ENCODE measurements at places on chromosomes 13 and 19. TPM values are rescaled to one million over a fixed set of nuclear protein-coding genes. Genes with fewer than 3 reads are reported as not detected.
A peak's percentile ranks its signal among the peaks of the same experiment; 100 is the strongest.

Gene GJB6
- not detected for total RNA-seq

Gene CPAMD8
- total RNA-seq: 1.4 TPM

Gene MAP4K1
- not detected for total RNA-seq

Gene SMIM17
- not detected for total RNA-seq

Gene PRKACA
- 45.3 TPM for total RNA-seq

Gene KLF5
- 309 TPM for total RNA-seq

Gene OVOL3
- not detected for total RNA-seq

Gene FPR1
- total RNA-seq: not detected

Gene NDUFA7
- total RNA-seq: 13.1 TPM

Gene CYP4F2
- 24.7 TPM for total RNA-seq

Gene LCP1
- 35.7 TPM for total RNA-seq

Gene ZNF30
- total RNA-seq: 2.2 TPM

Gene ZNF333
- 10.1 TPM for total RNA-seq

- DNase-seq: no peak
Observed at GRCh38 chr19:53780506-53780905, 43.6 kb downstream of the NLRP12 start.

DNA sequence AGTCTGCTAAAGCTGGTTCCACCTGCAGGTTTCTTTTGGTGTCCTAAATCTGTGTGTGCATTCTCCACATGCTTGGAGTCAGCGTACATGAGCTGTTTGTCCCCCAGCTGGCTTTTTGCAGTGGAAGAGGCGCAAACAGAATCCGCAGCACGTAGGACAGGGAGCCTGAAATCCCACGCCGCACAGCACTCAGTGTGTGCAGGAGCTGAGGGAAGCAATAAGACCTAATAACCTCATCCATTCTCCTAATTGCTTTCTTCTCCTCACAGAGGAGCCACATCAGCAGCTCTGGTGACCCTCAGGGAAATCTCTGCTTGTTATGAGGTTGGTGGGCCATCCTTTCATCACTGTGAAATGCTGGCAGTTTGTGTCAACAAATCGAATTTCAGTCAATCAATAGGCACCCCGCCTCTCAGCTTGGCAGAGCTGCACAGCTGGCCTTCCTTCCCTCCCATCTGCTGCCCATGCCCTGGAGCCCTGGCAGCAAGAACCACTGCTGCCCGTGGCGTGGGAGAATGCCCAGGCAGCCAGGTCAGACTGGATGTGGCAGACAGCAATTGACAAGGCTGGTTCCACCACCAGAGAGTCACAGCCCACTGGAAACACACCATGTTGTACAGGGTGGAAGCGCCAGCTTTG, 136.7 kb downstream of the ZDHHC20 start:
- no peak for DNase-seq

- DNase-seq: no peak
Observed at GRCh38 chr19:815775-816499, 5.8 kb downstream of the PLPPR3 start.

DNA sequence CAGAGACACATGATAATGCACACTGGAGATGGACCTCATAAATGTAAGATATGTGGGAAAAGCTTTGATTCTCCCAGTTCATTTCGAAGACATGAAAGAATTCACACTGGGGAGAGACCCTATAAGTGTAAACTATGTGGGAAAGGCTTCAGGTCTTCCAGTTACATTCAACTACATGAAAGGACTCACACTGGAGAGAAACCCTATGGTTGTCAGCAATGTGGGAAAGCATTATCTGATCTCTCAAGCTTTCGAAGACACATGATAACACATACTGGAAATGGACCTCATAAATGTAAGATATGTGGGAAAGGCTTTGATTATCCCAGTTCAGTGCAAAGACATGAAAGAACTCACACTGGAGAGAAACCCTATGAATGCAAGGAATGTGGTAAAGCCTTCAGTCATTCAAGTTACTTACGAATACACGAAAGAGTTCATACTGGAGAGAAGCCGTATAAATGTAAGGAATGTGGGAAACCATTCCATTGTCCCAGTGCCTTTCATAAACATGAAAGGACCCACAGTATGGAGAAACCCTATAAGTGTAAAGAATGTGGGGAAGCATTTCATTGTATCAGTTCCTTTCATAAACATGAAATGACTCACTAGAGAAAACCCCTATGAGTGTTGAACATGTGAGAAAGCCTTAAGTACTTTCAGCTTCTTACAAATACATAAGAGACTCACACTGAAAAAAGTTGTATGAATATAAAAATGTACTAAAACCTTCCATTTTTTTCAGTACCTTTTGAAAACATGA, 14.7 kb downstream of the ZNF441 start:
- DNase-seq: no peak

DNA sequence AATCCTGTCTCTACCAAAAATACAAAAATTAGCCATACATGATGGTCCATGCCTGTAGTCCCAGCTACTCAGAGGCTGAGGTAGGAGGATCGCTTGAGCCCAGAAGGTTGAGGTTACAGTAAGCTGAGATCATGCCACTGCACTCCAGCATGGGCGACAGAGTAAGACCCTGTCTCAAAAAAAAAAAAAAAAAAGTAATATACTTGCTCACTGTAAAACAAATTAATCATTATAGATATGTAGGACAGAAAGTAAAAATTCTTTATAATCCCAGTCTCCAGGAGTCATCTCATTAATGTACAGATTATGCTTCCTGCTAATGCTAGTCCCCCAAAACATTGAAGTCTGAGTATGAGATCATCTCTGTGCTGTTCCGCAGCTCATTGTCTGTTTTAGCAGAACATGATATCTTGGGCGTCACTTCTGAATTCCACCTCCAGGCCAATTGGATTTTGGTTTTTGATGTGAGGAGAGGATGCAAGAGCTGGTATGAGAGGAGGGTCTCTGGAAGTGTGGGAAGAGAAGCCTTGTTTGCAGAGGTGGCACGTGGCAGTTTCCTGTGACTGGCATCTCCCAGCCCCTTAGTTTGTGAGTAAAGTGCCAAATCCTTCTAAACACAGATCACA, 75.4 kb upstream of the NPAS1 start:
- DNase-seq: no peak

- no peak for DNase-seq
Observed at GRCh38 chr13:25847145-25847544, 204.7 kb downstream of the SHISA2 start.

- DNase-seq: no peak
Observed at GRCh38 chr13:98216135-98216565, 39.1 kb upstream of the RNF113B start.

- no peak for DNase-seq
Observed at GRCh38 chr13:111270126-111270525, 50.3 kb upstream of the TEX29 start.

DNA sequence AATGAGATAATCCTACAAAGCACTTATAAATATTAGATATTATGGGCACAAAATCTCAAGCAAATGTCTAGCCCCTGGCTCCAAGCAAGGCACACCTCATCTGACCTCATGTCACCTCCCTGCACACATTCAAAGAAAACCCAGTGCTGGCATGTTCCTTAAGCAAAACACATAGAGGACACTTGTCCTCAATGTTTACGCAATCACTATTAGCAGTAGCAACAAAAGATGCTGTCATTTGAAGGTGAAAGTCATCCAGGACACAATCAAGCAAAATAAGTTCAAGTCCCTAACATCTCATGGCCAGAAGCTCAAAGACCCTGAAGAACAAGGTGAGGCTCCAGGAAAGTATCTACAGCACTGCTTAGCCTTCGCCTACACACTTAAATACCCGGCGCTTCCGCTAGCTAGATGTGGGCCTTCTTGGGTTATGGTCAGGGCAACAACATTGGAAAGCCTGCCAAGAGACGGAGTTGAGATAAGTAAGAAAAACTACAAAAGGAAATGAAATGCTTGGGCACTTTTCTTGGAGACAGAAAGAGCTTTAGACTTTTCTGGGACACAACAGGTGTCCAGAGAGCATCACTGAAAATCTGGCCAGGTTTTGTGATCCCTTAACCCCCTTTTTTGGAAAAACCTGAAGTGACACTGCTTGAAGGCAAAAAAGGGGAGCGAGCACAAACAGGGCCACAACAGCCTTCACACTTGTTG, 85.7 kb downstream of the FOXO1 start:
- no peak for DNase-seq

- DNase-seq: no peak
Observed at GRCh38 chr19:5932609-5933262, 18.7 kb downstream of the CAPS start.

GRCh38 chr19:42313096-42313839, at the start of gene TMEM145:
Gene TMEM145, plus strand, starts transcription at chr19:42313309. Its CDS starts 68 bp downstream, at chr19:42313377.
- DNase-seq: peak; percentile 41

- DNase-seq: no peak
Observed at GRCh38 chr13:75666646-75667351, 30.7 kb downstream of the LMO7 start.

DNA sequence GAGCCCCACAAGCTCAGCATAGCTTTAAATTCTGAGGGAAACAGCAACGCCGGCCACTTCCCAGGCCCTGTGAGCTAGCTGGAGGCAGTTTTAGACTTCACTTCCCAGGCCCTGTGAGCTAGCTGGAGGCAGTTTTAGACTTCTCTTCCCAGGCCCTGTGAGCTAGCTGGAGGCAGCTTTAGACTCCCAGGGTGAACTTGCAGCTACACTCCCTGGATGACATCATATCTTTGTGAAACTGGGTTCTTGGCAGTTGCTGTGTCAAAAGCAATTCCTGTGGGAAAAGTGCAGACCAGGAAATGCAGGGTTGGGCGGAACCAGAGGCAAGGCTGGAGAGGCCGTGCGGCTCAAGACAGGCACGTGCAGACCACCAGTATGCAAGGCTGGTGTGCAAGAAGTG, 12.7 kb downstream of the SOX1 start:
- no peak for DNase-seq

GRCh38 chr13:29551214-29551613, 44.3 kb downstream of the SLC7A1 start:
- no peak for DNase-seq

- no peak for DNase-seq
Observed at GRCh38 chr13:107299717-107300116, 731.8 kb upstream of the ARGLU1 start.

DNA sequence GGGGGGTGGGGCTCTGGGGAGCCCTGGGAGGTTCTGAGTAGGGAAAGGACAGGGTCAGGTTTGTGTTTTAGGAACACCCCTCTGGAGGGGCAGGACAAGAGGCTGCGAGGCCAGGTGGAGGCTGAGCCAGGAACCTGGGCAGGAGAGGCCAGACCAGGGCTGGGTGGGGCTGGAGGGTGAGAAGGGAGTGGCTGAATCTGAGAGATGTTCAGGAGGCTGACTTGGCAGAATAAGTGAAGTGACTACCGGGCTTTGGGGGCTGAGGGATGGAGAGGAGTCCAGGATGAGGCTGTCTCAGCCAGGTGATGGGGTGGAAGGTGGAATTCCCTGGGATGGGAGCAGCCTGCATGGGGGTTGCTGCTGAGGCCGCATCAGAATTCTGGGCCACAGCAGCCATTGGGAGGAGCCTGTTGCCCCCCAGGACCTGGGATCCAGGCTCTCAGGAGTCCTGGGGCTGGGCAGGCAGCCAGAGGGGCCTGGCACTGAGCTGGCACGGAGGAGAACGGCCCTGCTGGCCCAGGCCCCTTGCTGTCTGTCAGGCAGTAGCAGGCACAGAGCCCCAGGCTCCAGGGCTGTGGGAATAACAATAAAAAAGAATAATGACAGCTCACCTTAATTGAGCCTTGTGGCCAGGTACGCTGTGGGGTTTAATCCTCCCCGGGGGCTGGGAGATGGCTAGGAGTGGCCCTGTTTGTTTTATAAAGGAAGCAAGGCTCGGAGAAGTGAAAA, 3.3 kb downstream of the PPP5C start:
- DNase-seq: peak; percentile 53

GRCh38 chr19:32866564-32867265, 2.9 kb downstream of the SLC7A9 start:
- DNase-seq: no peak

DNA sequence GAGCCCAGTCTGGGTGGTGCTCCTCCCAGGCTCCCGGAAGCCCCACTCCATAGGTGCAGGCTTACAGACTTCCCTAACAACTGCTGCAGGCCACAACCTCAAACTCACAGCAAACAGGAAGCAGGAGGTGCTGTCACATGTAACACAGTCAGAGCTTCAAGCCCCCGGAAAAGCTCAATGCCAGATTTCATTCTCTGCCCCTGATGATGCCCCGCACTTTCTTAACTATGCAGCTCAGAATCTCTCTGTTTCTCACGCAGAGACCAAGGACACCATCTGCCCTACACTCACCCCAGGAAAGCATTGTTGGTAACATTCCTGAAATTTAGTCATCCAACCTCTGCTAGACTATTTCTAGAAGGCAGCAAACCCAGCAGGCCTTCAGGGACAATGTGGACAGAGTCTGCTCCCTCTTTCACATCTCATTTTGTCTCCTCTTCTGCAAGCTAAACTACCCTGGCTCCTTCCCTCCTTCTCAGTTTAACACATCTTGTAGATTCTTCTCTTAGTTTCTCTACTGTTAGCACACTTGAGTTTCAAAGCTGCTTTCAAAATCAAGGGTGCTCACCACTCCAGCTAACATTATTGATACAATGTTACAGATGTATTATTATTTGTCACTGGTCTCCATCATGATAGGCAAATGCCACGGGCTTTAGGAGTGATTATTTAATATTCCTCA, 162.5 kb downstream of the KCTD12 start:
- peak; percentile 11 for DNase-seq

- DNase-seq: no peak
Observed at GRCh38 chr13:21077788-21078353, 16.5 kb upstream of the LATS2 start.

- no peak for DNase-seq
Observed at GRCh38 chr19:18299654-18300053, 18.2 kb upstream of the JUND start.
